Cerebellum (tissue), 4 donors: ENCODE measurements at places on chromosomes 4 and X. TPM values are rescaled to one million over a fixed set of nuclear protein-coding genes. Genes with fewer than 3 reads are reported as not detected.

DNA sequence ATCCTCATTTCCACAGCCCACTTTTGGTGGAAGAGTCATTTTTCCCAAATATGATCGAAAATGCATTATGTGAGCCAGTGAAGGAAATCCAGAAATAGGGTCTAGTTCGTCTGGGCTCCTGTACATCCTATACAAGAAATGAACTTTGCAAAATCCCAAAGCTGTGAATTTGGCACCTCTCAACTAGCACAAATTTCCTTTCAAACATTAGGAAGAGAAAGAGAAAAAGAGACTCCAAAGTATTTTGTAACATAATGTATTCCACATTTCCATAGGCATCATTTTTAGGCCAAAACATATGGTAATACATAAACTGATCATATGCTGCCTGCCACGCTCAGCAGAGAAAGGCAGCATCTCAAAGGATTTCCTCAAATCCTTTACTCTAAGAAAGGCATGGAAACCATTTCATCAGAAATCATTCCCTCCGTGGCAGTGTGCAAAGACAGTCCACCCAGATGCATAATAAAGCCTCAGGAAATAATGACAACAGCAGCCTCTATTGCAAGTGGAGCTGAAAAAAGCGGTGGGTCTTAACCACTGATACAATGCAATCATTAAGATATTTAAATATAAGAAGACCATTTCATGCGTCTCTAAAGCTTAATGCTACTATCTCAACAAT lies 56.8 kb downstream of the ANOS1 start:
- DNase-seq, result no peak

GRCh38 chrX:40175511-40176350 lies 78.0 kb upstream of the BCOR start:
- DNase-seq, result peak; percentile 17

DNA sequence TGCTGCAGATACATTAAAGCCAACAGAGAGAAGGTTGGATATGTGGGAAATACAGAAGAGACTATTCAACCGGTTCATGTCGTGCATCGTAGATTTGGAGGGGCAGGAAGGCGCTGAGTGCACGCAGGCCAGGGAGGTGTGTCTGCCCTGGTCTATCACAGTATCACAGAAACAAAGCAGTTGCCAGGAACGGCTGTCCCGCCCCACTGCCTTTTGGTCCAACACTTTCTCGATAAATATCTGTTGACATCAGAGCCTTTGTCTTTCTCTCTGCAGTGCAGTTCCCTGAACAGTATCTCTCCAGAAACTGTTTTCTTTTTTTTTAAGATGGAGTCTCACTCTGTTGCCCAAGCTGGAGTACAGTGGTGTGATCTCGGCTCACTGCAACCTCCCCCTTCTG lies 151.1 kb upstream of the BCOR start:
- DNase-seq, result no peak

DNA sequence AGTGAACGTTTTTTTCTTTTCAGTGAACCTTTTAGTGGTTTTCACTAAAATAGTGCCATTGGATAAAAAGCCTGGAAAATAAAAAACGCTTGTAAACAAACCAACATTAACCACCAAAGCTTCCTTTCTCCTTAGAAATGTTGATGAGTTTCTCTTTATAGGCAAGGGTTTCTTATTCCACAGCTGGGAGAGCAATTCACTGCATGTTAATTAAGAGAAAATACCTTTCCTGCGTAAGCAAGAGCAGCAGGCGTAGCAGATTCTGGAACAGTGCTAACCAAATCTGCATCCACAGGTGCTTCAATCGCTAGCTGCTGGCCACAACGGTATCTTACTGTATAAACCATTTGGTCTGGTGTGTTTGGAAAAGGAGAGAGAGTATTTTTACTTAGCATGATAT lies 13.3 kb upstream of the AASDH start:
- DNase-seq, result no peak

DNA sequence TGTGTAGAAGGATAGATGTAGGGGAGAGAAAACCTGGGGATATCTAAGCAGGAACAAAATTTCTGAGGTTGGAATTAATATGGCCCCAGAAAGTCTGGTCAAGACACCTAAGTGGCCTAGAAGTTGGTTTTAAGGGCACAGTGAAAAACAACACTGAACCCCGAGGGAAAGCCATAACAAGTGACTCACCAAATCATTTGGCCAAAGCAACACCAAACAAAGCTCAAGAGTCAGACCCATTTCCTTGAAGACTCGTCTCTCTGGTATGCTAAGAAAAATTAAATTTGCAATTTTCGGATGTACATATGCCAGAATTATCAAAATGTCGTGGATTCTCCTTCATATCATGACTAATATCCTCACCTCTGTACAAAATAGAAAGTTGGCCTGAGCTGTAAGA lies 162.9 kb downstream of the SMIM20 start:
- DNase-seq, result no peak

GRCh38 chr4:103100691-103101090 lies 1.1 kb upstream of the BDH2 start:
- DNase-seq, result no peak

DNA sequence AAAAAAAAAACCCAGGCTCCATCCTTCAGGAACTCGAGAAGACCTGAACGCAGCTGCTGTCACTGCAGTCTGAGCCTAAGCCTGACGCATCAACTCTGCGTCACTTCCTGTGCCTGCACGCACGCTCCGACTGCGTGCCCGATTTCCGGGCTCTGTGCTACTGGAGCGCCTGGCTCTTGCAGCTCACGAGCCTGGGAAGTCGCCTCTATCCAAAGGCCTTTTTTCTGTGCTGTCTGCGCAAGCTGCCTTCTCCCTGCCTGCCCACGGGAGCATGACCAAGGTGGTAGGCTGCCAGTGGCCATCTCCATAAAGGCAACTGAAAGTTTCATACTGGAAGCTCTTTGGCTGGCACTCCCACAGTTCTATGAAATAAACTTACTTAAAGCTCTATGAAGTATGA lies 9.9 kb upstream of the GASK1B start:
- DNase-seq, result no peak

- DNase-seq, result peak; percentile 73
These were observed 10.3 kb downstream of the SNX25 start for GRCh38 chr4:185219551-185220344.

DNA sequence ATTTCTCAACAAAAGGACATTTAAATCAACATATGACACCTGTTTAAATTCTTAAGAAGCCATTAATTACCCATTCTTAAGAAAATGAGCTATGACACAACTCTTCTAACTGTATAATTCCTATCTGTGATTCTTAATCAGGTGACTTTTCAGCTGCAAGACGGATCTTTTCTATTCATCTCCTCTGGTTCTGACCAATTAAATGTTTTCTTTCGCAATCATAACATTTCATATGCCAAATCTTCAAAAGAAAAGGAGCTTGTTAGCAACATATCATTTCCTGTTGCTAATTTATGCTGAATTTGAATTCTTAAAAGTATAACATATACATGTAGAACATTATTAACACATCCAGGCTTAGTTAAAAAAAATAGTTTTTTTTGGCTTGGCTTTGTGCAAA lies 62.5 kb downstream of the SEL1L3 start:
- DNase-seq, result no peak

DNA sequence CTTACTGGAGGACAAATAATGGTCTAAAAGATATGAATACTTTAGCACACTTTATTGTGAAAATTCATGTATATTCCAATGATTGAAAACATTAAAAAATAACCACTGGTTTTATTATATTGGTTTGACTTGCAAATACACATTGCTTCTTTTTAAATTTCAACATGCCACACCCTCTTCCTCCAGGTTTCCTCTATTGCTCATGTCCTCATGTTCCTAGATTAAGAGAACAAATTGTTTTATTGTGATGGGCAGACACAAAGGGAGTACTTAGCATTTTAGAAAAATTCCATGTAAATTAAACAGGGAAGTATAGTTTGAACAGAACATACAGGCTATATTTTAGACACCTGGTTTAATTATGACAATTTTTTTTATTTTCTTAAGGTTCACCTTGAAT lies 230.6 kb upstream of the GPRIN3 start:
- DNase-seq, result no peak

DNA sequence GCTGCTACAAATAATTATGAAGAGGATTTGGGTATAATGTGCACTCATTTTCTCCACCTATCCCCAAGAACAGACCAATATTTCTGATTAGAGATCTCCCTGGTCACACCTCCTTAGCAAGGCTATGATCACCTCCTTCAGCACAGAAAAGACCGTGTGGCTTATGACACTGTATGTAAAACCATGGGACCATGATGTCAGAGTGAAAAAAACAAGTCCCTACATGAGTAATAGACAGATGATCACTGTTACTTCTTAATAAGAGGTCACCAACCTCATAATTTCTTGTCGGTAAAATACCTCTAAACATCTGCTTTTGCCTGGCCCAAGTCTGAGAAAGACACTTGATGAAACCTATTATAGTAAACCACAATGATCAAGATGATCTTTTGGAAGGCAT lies 330.6 kb upstream of the F9 start:
- DNase-seq, result no peak

BEX4 gene
- total RNA-seq, result 54.0 TPM

XAGE2 gene
- total RNA-seq, result not detected

NOX1 gene
- total RNA-seq, result not detected

FGF13 gene
- 47.2 TPM for total RNA-seq
